ENCODE measurements at places on chromosomes 7 and 10. TPM values are rescaled to one million over a fixed set of nuclear protein-coding genes. Genes with fewer than 3 reads are reported as not detected.

DNA sequence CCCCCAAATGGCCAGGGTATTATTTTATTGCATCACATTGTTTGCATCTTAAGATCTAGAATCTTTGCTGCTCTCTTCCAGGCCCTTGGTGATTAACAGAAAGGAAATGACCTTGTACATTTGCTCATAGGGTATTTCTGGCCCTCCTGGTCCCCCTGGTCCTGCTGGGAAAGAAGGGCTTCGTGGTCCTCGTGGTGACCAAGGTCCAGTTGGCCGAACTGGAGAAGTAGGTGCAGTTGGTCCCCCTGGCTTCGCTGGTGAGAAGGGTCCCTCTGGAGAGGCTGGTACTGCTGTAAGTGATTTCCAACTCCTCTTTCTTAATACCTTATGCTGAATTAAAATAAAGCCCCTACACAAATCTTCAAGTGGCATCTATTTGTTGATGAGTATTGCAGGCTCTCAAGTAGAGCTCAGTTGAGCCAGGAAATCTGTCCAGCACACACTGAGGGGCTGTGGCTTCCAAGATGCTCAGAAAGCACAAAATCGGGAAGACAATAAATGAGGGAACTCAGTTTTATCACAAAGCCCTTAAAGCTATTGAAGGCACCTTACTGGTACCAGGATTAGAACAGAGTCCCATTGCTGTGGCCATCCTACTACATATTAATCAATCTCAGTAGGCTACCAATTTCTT is 28.2 kb downstream of the COL1A2 start:
- no peak for DNase-seq
- peaks cover 68% of the 10 kb centered on the region for H3K36me3 ChIP-seq

DNA sequence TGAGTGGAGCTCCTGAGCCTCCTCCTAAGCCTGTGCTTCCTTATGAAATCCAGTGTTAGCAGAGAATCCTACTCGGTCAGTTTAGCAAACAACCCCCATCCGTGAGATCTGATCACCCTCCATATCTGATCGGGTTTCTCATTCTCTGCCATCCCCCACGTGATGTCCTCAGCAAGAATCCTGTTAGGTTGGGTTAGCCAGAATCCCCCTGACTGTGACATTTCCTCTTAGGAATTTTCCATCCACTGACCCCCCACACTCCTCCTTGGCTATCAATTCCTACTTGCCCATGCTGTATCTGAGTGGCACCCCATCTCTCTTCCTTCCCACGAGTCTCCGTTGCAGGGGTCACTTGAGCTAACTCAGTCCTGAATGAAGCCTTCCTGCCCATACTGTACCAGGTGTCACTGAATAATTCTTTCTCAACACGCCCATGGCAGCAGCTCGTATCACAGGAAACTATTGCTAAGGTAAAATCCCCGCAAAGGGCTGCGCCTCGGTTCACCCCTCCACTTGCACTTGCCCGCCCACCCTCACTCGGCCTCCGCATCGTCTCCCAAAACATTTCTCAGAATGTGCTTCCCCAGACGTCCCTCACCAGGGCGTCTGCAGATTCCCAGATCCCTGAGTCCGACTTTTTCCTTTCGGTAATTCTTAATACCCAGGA is 44.1 kb downstream of the MYOF start:
- no peaks in the 10 kb centered on the region for H3K36me3 ChIP-seq
- no peak overlapping the region for H3K4me3 ChIP-seq
- DNase-seq: no peak
- H3K27me3 ChIP-seq: no peaks in the 10 kb centered on the region
- H3K4me1 ChIP-seq: peaks cover 96% of the 10 kb centered on the region

GRCh38 chr7:117530390-117530789 is 50.6 kb downstream of the CFTR start:
- no peaks in the 10 kb centered on the region for H3K27me3 ChIP-seq
- H3K27ac ChIP-seq: no peak overlapping the region
- no peaks in the 10 kb centered on the region for H3K4me1 ChIP-seq
- DNase-seq: no peak
- no peaks in the 10 kb centered on the region for H3K36me3 ChIP-seq

- H3K36me3 ChIP-seq: no peaks in the 10 kb centered on the region
- no peak overlapping the region for H3K27ac ChIP-seq
- no peak for DNase-seq
- H3K27me3 ChIP-seq: peaks cover 10% of the 10 kb centered on the region
- H3K4me1 ChIP-seq: peaks cover 7% of the 10 kb centered on the region
Measured at GRCh38 chr7:12564996-12565764, 5.3 kb upstream of the SCIN start.

DNA sequence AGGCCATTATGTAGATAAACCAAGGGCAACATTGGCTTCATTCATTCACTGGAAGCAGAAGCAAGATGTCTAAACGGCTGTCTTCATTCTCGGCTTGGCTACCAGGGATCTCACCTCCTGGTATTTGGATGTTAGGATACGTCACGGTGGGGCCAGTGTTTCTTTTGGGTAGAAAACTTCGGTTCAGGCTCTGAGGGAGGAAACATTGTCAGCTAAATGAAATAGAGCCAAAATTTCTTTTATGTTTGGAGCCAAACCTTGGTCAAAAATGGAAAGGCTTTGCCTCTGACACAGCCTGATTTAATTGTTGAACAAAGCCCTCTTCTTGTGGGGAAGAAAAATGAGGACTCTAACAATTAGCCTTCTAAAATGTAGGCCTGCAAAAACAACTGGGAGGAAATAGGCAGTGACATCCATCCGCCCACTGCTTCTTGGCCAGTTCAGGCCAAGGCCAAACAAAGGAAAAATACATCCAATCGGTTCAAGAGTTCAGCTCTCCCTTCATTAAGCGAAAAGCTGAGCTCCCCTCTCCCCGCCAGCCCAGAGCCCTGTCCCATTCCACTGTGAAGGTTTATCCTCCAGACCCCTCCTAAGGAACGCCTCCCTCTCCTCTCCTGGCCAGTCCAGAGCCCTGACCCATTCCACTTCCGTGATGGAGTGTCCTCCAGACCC is 44.4 kb downstream of the PFKFB3 start:
- H3K4me1 ChIP-seq: no peaks in the 10 kb centered on the region
- H3K27me3 ChIP-seq: no peaks in the 10 kb centered on the region
- no peaks in the 10 kb centered on the region for H3K36me3 ChIP-seq
- H3K27ac ChIP-seq: no peak overlapping the region
- no peak overlapping the region for H3K4me3 ChIP-seq
- no peak for DNase-seq

KCP gene
- total RNA-seq: 1.3 TPM

- H3K27ac ChIP-seq: no peak overlapping the region
- H3K4me1 ChIP-seq: no peaks in the 10 kb centered on the region
Measured at GRCh38 chr10:80622153-80622552, 84.5 kb downstream of the SH2D4B start.

- DNase-seq: no peak
- H3K27ac ChIP-seq: no peak overlapping the region
- no peaks in the 10 kb centered on the region for H3K27me3 ChIP-seq
- H3K36me3 ChIP-seq: no peaks in the 10 kb centered on the region
- H3K4me3 ChIP-seq: no peak overlapping the region
- H3K4me1 ChIP-seq: no peaks in the 10 kb centered on the region
Measured at GRCh38 chr10:15245530-15245929, 77.0 kb upstream of the NMT2 start.

DNA sequence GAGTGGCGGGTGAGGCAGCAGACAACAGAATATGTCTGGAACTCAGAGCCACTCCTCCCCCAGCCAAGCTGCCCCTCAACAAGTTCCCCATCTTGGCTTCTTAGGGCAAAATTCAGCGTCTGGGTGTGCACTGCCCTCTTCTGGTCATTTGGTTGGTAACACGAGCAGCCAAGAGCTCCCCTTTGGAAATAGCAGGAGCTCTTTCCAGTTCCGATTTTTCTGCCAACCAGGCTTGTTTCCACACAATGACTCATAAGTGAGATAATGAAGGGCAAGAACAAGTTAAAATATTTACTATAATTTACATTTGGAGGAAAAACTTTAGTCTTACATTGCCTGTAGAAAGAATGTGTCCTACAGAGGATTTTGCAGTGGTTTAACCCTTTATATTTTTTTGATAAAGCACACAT is 70.5 kb downstream of the ADCYAP1R1 start:
- H3K4me3 ChIP-seq: no peak overlapping the region
- H3K36me3 ChIP-seq: no peaks in the 10 kb centered on the region
- H3K4me1 ChIP-seq: no peaks in the 10 kb centered on the region
- no peak overlapping the region for H3K27ac ChIP-seq

- H3K36me3 ChIP-seq: no peaks in the 10 kb centered on the region
- no peak overlapping the region for H3K27ac ChIP-seq
- no peaks in the 10 kb centered on the region for H3K27me3 ChIP-seq
- H3K4me1 ChIP-seq: no peaks in the 10 kb centered on the region
- no peak for DNase-seq
- H3K4me3 ChIP-seq: no peak overlapping the region
Measured at GRCh38 chr10:120221873-120222485, 235.0 kb upstream of the PLPP4 start.

GRCh38 chr7:151459726-151460473 is 20.0 kb upstream of the CRYGN start:
- H3K27me3 ChIP-seq: no peaks in the 10 kb centered on the region
- peak overlapping the region; percentile 23 for H3K4me3 ChIP-seq
- H3K36me3 ChIP-seq: peaks cover 10% of the 10 kb centered on the region
- DNase-seq: peak; percentile 72
- H3K4me1 ChIP-seq: peaks cover 20% of the 10 kb centered on the region

- peaks cover 91% of the 10 kb centered on the region for H3K27me3 ChIP-seq
- no peaks in the 10 kb centered on the region for H3K4me1 ChIP-seq
- DNase-seq: no peak
- H3K36me3 ChIP-seq: no peaks in the 10 kb centered on the region
- no peak overlapping the region for H3K27ac ChIP-seq
Measured at GRCh38 chr10:100710151-100710871, 35.1 kb upstream of the PAX2 start.

- DNase-seq: no peak
- H3K4me1 ChIP-seq: no peaks in the 10 kb centered on the region
- no peak overlapping the region for H3K4me3 ChIP-seq
- H3K36me3 ChIP-seq: no peaks in the 10 kb centered on the region
Measured at GRCh38 chr7:108236681-108237415, 106.7 kb upstream of the LAMB4 start.

- no peaks in the 10 kb centered on the region for H3K4me1 ChIP-seq
- H3K27ac ChIP-seq: no peak overlapping the region
- no peak overlapping the region for H3K4me3 ChIP-seq
- H3K36me3 ChIP-seq: no peaks in the 10 kb centered on the region
- no peak for DNase-seq
Measured at GRCh38 chr7:106205621-106206222, 79.1 kb downstream of the NAMPT start.

MAPK8 gene
- total RNA-seq: 47.9 TPM

HNRNPA2B1 gene
- total RNA-seq: 368 TPM

GRCh38 chr7:70678621-70679251 is 453.2 kb upstream of the GALNT17 start:
- no peaks in the 10 kb centered on the region for H3K4me1 ChIP-seq
- no peaks in the 10 kb centered on the region for H3K36me3 ChIP-seq
- no peak overlapping the region for H3K4me3 ChIP-seq
- no peaks in the 10 kb centered on the region for H3K27me3 ChIP-seq
- DNase-seq: no peak

Data from lower lobe of right lung (tissue), 2 donors.